ENCODE measurements at places on chromosomes 12 and 14.

- DNase-seq = no peak
These were observed 59.0 kb downstream of the GTF2A1 start for GRCh38 chr14:81161749-81162148.

GRCh38 chr12:85299053-85299452 lies 19.0 kb downstream of the ALX1 start:
- DNase-seq = no peak

DNA sequence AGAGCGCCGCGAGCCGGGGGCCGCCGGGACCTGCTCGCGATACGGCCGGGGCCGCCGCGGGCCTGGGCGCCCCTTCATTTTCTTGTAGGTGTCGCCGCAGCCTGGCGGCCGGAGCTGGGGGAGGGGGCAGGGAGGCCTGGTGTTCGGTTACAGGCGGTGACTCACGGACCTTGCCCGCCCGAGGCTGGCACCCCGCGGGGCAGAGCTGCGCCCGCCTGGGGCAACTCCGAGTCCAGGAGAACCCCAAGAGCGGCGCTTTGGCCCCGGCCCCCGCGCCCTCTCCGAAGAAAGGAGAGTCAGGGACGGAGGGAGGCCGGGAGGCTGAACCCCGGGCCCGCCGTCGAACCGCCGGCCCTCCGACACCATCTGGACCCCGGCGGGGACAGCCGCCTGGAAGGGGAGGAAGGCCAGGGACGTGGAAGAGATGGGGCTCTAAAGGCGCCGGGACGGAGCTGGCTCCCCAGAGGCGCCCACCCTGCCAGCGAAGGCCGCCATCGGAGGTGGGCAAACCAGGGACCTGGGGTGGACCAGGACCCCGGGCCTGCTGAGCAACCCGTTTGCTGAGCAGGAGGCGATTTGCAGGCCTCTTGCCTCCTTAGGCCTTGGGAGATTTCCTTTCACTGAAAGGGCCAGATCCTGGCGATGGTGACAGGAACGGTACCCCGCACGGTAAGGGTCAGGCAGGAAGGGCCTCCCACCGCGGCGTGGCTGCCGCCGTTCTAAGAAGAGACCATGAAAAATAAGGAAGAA lies 843 bp upstream of the NUAK1 start:
- no peak for DNase-seq

DNA sequence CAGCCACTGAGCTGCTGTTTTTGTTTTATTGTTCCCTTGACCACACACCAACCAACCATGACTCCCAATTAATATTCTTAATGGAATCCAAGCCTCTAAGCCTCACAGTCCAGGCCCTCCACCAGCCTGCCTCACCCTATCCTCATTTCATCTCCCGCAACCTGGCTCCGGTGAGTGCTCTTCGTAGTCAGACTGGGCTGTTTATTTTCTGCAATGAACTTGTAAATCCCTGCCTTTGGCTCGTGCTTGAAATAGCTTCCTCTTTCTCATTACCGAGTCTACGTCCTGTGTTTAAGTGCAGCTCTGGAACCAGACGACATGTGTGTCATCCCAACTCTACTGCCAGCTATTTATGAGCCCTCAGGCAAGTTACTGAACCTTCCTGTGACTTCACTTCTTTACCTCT lies 12.4 kb upstream of the ETFBKMT start:
- no peak for DNase-seq

GRCh38 chr14:68777644-68778043 lies 15.2 kb downstream of the ZFP36L1 start:
- no peak for DNase-seq

All from stimulated activated CD4-positive, alpha-beta T cell treated with anti-CD3 and anti-CD28 coated beads, Interleukin-15, amount 100 ng/mL, for 1 hour (primary cell).